ENCODE measurements at places on chromosomes 16 and 17.

GRCh38 chr16:11205754-11206581 lies 50.0 kb downstream of the SOCS1 start:
- DNase-seq, result no peak

DNA sequence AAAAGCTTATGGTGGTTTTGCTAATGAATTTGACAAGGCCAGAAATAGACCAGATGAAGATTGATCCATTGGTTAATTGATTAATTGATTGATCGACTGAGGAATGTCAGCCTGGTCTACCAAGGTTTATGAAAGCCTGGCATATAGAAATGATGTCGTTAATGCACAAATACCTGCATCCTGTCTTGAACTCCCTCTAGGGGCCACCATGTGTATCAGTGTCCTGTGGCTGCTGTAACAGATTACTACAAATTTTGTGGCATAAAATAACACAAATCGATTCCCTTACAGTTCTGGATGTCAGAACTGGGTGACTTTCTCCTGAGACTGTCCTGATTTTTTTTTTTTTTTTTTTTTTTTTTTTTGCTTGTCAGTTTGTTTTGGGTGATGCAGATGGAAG lies 553.2 kb downstream of the MAF start:
- DNase-seq, result no peak

- peak; percentile 12 for DNase-seq
Measured at GRCh38 chr17:50206604-50207293, 5.3 kb upstream of the COL1A1 start.

GRCh38 chr16:13988038-13988437 lies 68.1 kb downstream of the ERCC4 start:
- no peak for DNase-seq

GRCh38 chr16:19346335-19346922 lies 60.9 kb downstream of the CLEC19A start:
- no peak for DNase-seq

DNA sequence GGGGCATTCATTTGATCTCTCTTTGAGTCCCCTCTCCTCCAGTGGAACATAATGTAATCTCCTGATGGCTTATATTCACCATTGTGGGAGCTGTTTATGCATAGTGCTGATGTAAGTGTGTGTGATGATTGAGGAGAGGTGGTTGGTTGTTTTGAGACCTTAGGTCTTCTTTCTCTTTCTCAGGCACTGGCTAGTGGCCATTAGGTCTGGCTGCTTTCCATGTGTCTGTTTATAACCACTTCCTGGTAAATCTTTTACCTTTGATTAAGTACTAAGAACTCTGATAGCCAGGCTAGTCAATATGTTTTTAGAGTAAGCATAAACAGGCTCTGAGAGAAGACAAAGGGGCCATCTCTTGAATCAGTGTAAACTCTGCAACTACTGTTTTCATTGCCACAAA lies 27.9 kb downstream of the VAT1L start:
- peak; percentile 27 for DNase-seq
